Mammary epithelial cell (primary cell): ENCODE measurements at places on chromosomes 2 and 18. TPM values are rescaled to one million over a fixed set of nuclear protein-coding genes. Genes with fewer than 3 reads are reported as not detected.

ZNF385B gene
- total RNA-seq = not detected in 2 replicates

ATP8B1 gene
- 15.0 and 16.2 TPM in 2 replicates for total RNA-seq

UPP2 gene
- not detected in 2 replicates for total RNA-seq

TMEM17 gene
- total RNA-seq = 3.1 and 3.9 TPM in 2 replicates

SATB2 gene
- 7.5 TPM for total RNA-seq

SPTBN1 gene
- total RNA-seq = 206 TPM

ZC3H6 gene
- total RNA-seq = 6.0 TPM

NAT8 gene
- total RNA-seq = not detected in 2 replicates

C1QL2 gene
- total RNA-seq = not detected

SPC25 gene
- 2.3 and 13.2 TPM in 2 replicates for total RNA-seq

RUFY4 gene
- not detected for total RNA-seq

GCG gene
- total RNA-seq = not detected in 2 replicates

NFATC1 gene
- total RNA-seq = 2.7 TPM

SRD5A2 gene
- total RNA-seq = under 0.01 TPM

BMP10 gene
- total RNA-seq = not detected in 2 replicates

SMAD2 gene
- 79.4 TPM for total RNA-seq

RIT2 gene
- total RNA-seq = not detected in 2 replicates

CRYGC gene
- 0.52 TPM in 1 of 2 replicates, not detected in the other for total RNA-seq

ZEB2 gene
- total RNA-seq = 0.11 and 0.45 TPM in 2 replicates

PAX3 gene
- not detected in 2 replicates for total RNA-seq

RNU2-63P gene
- 94.5 TPM for total RNA-seq

USP14 gene
- 29.0 TPM for total RNA-seq

CD8B2 gene
- not detected in 2 replicates for total RNA-seq

MYO7B gene
- not detected for total RNA-seq

ZAP70 gene
- not detected in 2 replicates for total RNA-seq

VPS4B gene
- total RNA-seq = 94.4 and 105 TPM in 2 replicates

SLC9A4 gene
- not detected for total RNA-seq

CASP8 gene
- 17.7 TPM for total RNA-seq

SH2D6 gene
- total RNA-seq = not detected

KCNE4 gene
- 0.33 TPM for total RNA-seq

MYCN gene
- total RNA-seq = not detected in 2 replicates

CYTIP gene
- total RNA-seq = not detected in 2 replicates

HK2 gene
- total RNA-seq = 56.1 and 90.7 TPM in 2 replicates

ALMS1 gene
- 22.8 TPM for total RNA-seq

LOXHD1 gene
- total RNA-seq = not detected

EMILIN1 gene
- total RNA-seq = 1.5 TPM

RAB17 gene
- 7.2 TPM for total RNA-seq

CXCR1 gene
- total RNA-seq = 0.43 and 1.1 TPM in 2 replicates

TNFAIP6 gene
- 0.50 TPM for total RNA-seq

DOK6 gene
- total RNA-seq = not detected

OTOS gene
- not detected in 2 replicates for total RNA-seq

MEP1B gene
- not detected in 2 replicates for total RNA-seq

CCDC141 gene
- total RNA-seq = not detected

ASIC4 gene
- 0.17 TPM for total RNA-seq
